ENCODE measurements at places on chromosomes 1 and 21. TPM values are rescaled to one million over a fixed set of nuclear protein-coding genes. Genes with fewer than 3 reads are reported as not detected.
A peak's percentile ranks its signal among the peaks of the same experiment; 100 is the strongest.

DNA sequence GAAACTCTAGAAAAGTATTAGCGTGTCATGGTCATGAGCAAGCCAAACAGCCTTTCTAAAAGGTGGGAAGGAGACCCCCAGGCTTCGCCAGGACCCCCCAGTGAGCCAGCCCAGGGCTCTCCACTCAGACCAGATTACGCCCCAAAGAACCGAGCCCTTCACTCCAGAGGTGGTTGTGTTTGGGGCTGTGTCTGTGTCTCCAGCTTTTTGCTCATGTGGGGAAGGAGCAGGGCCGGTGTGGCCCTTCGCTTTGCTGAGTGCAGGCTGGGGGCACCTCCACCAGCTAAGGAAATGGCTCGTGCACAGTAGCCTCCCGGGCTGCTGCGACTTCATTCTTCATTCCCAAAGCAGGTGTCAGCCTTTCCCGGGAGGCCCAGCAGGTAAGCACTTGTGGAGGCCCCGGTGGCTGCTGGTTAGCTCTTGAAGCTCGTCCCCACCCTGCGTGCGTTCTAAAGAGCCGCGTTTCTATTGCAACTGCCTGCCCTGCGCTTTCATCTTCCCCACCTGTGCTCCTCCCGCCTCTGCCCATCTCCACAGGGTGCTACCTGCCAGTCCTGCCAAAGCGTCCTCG is 531 bp downstream of the TSPEAR start:
- DNase-seq = no peak

DNA sequence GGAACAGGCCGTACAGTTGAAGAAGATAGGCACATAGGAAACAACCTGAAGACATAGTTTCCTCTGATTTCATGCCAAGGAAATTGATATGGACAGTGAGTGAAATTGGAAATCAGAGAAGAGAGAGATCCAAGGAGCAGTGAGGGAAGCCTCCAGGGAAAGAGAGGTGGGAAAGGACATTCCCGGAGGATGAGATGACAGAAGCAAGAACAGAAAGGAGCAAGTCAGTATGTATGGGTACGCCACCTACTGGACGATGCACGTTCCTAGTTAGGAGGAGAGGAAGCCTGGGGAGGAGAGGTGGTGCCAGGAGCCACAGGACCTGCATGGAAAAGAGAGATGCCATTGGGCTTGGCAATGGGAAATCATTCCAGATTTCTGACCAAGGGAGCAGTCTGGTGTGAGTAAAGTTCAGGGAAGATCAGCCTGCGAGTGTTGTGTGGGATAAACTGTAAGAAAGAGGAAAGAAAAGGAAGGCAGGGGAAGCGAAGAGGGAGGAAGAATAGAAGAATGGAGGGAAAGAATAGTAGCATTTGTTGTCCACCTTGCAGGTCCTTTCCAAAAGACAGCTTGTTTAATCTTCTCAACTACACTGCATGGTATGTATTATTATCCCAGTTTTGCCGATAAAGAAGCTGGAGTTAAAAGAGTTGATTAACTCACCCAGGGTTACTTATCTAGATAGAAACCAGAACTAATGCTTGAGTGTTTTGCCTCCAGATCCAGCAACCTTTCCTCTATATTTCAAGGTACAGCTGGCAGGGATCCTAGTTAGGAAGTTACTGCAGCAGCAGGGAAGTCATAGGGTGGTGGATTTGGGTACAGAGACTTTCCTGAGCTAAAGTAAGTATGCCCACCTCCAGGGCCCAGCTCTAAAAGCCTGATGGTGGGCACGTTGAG is 27.4 kb downstream of the C1orf116 start:
- no peak for DNase-seq

GRCh38 chr1:9730096-9730901 is 78.8 kb downstream of the PIK3CD start:
- DNase-seq = peak; percentile 83

Gene ANKRD45
- total RNA-seq = 0.39 TPM

Gene FBLIM1
- 418 TPM for total RNA-seq

Gene IL10
- total RNA-seq = 12.6 TPM

Gene GJA4
- 45.4 TPM for total RNA-seq

DNA sequence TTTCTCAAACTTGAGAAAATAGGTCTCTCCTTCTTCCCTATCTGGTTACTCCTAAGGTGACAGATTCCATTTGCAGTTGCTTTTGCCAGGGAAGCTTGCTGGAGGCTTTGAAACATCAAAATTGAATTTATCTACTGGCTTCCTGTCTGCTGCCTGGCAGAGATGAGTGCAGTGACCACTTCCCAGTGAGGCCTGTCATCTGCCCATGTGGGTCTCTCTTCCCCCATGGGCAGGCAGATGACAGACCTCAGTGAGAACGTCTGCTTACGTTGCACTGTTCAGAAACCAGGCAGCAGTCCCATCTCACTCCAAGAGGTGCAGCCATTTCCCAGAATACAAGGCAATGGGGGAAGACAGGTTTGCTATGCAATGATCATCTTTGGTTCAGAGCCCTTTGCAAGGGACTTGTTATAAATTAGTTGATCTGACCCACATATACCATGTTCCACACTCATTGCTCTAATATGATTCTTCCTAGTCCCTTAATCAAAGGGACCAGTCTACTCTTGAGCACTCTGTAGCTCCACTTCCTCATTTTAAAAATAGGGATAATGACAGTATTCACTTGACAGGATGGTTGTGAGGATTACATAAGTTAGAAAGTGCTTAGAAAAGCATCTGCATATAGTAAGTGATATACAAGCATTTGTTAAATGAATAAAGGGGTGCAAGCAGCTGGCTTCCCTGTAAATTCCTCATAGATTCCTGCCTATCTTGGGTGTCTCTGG is 10.6 kb downstream of the PGBD5 start:
- DNase-seq = no peak

Gene VWA1
- total RNA-seq = 35.6 TPM

Gene NBPF12
- total RNA-seq = 16.9 TPM

All from aorta (tissue), 5 donors.